ENCODE measurements at places on chromosomes 3 and 15. TPM values are rescaled to one million over a fixed set of nuclear protein-coding genes. Genes with fewer than 3 reads are reported as not detected.

SPPL2A gene
- 163 TPM for total RNA-seq

GP5 gene
- total RNA-seq, result not detected

COL6A6 gene
- total RNA-seq, result not detected

- peaks cover 23% of the 10 kb centered on the region for H3K4me1 ChIP-seq
- H3K36me3 ChIP-seq, result no peaks in the 10 kb centered on the region
- no peak overlapping the region for H3K27ac ChIP-seq
- H3K4me3 ChIP-seq, result no peak overlapping the region
- H3K27me3 ChIP-seq, result no peaks in the 10 kb centered on the region
Measured at GRCh38 chr3:79414806-79415205, 353.0 kb downstream of the ROBO1 start.

GRCh38 chr3:56633602-56634535 is 49.2 kb downstream of the TASOR start:
- no peaks in the 10 kb centered on the region for H3K27me3 ChIP-seq
- no peaks in the 10 kb centered on the region for H3K4me1 ChIP-seq
- no peak overlapping the region for H3K27ac ChIP-seq
- no peak overlapping the region for H3K4me3 ChIP-seq

GRCh38 chr15:40290918-40291574 is 8.2 kb upstream of the ANKRD63 start:
- H3K4me1 ChIP-seq, result peaks cover 27% of the 10 kb centered on the region
- H3K36me3 ChIP-seq, result no peaks in the 10 kb centered on the region
- H3K27ac ChIP-seq, result peak overlapping the region; percentile 24
- peak; percentile 77 for DNase-seq
- H3K4me3 ChIP-seq, result peak overlapping the region; percentile 46

DNA sequence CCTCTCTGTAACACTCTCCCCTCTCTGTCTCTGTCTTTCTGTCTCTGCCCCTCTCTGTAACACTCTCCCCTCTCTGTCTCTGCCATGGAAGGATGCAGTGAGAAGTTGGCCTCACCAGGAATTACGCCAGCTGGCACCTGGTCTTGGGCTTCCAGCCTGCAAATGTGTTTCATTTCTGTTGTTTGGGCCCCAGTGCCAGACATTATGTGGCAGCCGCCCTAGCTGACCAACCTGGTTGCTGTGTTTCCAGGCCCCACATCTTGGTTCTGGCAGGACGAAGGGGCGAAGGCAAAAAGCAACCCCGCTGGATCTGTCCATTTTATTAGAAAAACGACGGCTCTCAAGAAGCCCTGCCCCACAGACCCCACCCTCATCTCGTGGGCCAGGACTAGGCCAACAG is 5.2 kb upstream of the ZXDC start:
- H3K4me3 ChIP-seq, result no peak overlapping the region
- H3K4me1 ChIP-seq, result peaks cover 10% of the 10 kb centered on the region
- no peaks in the 10 kb centered on the region for H3K36me3 ChIP-seq
- H3K27me3 ChIP-seq, result no peaks in the 10 kb centered on the region
- DNase-seq, result no peak
- no peak overlapping the region for H3K27ac ChIP-seq

GRCh38 chr3:71651625-71652024 is 68.1 kb upstream of the FOXP1 start:
- peaks cover 17% of the 10 kb centered on the region for H3K4me1 ChIP-seq
- no peaks in the 10 kb centered on the region for H3K27me3 ChIP-seq
- H3K27ac ChIP-seq, result no peak overlapping the region
- H3K4me3 ChIP-seq, result no peak overlapping the region

DNA sequence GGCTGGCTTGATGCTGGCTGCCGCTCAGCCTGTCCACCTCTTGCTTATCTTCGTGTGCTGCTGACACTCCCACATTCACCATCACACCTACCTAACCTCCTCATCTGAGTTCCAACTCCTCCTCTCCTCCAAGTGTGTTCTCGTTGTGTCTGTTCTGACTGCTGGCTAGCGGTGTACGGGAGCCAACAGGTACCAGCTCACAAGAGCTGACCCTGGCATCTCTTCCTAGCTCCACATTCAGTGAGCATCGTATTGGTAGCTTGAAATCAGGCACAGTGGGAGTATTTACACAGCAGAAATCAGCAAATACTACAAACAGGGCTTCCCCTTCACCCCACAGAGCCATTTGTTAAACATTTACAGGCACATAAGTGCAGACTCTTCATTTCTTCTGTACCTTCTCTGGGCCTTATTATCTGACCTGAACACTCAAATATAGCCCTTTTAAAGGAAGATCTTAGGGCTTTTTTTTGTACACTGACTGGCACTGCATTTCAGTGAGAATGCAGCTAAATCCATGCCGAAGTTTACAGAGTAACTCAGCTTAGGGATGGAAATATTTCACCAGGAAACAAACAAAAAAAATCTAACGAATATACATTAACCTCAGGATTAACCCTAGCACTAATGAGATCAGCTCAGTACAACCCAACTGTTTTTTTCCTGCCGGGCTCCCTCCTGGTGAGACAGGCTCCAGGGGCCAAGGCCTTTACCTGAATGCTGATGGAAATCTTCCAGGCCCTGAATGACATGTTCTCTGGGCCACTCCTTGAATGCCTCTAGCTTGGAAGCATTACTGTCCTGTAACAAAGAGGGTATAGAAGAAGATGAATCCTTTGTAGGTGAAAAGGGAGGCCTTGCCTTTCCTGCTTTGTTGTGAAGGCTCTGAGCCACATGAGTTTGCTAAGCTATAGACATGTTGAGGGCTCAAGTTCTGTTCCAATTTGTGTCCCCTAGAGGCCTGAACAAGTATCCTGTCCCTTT is 150.5 kb upstream of the LPP start:
- H3K27ac ChIP-seq, result no peak overlapping the region
- no peaks in the 10 kb centered on the region for H3K4me1 ChIP-seq
- no peaks in the 10 kb centered on the region for H3K27me3 ChIP-seq
- H3K36me3 ChIP-seq, result no peaks in the 10 kb centered on the region
- H3K4me3 ChIP-seq, result no peak overlapping the region
